ENCODE measurements at places on chromosomes 7 and 10. TPM values are rescaled to one million over a fixed set of nuclear protein-coding genes. Genes with fewer than 3 reads are reported as not detected.

The GRM3 gene
- total RNA-seq = not detected

The PNLIPRP1 gene
- total RNA-seq = not detected

The ANKRD61 gene
- 0.18 TPM for total RNA-seq

The DNAH11 gene
- 1.9 TPM for total RNA-seq

The TUBB8 gene
- not detected for total RNA-seq

The ATRNL1 gene
- total RNA-seq = 0.73 TPM

All from T-helper 2 cell treated with Interferon-gamma antibody and Interleukin-4, amounts not matched to agents 100 ng/mL and 5 ng/mL, for 36 hours (primary cell).